ENCODE measurements at places on chromosomes 1 and 21. TPM values are rescaled to one million over a fixed set of nuclear protein-coding genes. Genes with fewer than 3 reads are reported as not detected.

- H3K4me1 ChIP-seq, result no peaks in the 10 kb centered on the region
- no peaks in the 10 kb centered on the region for H3K27me3 ChIP-seq
- H3K4me3 ChIP-seq, result no peak overlapping the region
- no peaks in the 10 kb centered on the region for H3K36me3 ChIP-seq
- H3K27ac ChIP-seq, result no peak overlapping the region
These were observed 86.0 kb downstream of the CASZ1 start for GRCh38 chr1:10710489-10710888.

DNA sequence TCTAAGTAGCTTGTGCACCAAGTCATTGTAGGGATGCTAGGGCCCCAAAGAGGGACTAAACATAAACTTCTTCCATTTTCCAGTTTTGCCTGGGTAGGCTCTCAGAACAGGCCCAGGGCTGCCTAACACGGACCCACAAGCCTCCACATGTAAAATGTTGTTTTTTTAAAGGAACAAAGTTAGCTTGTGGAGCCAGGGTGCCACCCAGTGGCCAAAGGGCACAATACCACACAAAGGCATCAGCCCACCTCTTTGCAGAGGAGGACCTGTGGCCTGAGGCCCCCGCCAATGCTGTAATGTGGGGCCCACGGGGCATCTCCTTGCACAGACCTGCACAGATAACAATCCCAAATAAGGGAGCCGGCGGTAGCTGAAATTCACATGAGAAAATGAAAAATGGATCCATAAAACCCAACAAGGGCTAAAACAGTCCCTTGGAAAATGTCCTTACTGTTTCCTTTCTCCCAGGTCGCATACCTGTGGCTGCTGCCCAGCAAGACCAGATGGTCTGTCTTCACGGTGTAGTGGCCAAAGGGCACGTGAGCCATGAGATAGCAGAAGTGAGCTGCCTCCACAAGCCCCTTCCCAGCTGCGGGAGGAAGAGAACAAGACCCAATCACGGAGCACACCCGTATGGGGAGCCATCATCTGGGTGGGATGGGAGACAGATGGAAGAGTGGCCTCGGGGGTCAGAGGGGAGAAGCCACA is 23.8 kb downstream of the SEC16B start:
- DNase-seq, result peak; percentile 25
- no peak overlapping the region for H3K27ac ChIP-seq
- H3K36me3 ChIP-seq, result no peaks in the 10 kb centered on the region
- H3K27me3 ChIP-seq, result no peaks in the 10 kb centered on the region
- no peaks in the 10 kb centered on the region for H3K4me1 ChIP-seq

DNA sequence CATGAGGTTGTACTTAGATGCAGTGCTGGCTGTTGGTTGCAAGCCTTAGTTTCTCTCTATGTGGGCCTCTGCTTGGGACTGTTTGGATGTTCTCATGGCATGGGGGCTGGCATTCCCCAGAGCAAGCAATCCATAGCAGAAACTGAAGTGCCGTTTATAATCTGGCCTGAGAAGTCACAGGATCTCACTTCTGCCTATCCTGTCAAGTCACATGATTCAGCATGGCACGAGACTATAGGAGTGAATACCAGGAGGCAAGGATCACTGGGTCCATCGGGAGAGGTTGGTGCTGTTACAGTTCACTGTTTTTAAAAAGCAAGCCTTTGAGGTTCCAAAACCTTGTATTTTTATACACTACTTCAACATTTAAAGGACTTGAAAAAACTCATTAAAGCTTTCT is 16.7 kb downstream of the COLGALT2 start:
- H3K27ac ChIP-seq, result no peak overlapping the region
- DNase-seq, result no peak
- peaks cover 5% of the 10 kb centered on the region for H3K27me3 ChIP-seq
- no peaks in the 10 kb centered on the region for H3K36me3 ChIP-seq
- H3K4me1 ChIP-seq, result no peaks in the 10 kb centered on the region

DNA sequence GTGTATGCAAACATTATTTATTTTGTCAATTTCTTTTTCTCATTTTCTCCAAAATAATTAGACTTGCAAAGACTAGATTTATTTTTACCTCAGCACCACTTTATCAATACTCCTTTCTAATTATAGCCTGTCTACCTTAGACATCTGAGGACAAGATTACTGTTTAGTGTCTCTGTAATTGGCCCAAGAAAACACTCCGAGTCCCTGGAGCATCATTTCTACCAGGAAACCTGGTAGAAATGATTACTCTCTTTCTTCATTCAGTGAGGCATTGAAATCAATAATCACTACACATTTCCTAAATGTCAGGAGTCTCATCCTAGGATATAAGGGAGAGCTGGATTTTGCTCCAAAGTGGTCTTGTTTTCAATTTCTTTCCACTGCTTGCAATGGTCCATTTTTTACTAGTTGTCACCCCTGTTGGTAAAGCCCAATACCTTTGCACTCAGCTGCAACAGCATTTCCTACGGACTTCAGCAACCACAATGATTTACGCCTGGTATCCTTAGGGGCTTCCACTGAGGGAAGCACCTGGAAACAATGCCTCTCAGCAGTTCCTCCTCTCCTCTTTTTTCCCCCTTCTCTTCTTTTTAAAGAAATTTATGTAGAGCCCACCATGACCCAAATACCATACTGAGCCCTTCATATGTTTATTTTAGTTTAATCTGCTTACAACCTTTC is 64.6 kb downstream of the GRIK1 start:
- no peaks in the 10 kb centered on the region for H3K4me1 ChIP-seq
- no peak overlapping the region for H3K4me3 ChIP-seq
- no peak for DNase-seq
- no peaks in the 10 kb centered on the region for H3K36me3 ChIP-seq

DNA sequence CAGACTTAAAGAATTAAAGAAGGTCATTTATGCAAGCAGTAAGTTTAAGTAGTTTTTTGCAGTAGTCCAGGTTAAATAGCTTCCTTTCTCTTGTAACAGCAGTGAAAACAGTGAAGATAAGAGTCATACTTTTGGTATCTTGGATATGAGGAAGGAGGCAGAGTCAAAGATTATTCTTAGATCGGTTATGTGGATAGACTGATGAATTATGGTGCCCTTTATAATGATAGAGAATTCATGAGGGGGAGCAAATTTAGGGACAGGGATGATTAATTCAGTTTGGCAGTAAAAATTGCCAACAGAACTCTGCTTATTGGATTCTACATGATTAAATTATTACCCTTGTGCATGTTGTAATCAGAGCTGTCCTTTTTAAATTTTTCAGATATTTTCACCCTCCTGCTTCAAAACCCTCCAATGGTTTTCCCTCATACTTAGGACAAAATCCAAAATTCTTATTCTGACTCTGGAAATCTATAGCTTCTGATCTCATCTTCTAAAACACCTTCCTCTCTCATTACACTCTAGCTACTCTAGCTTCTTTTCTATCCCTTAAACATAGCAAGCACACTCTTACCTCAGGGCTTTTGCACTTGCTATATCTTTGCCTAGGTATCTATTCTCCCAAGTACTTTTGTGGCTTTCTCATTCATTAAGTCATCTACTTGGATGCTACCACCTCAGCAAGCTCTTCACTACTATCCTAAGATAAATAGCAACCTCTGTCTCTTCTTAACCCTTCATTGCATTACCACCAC is 79.8 kb downstream of the PKN2 start:
- no peak overlapping the region for H3K4me3 ChIP-seq
- peaks cover 29% of the 10 kb centered on the region for H3K36me3 ChIP-seq
- no peak for DNase-seq
- H3K27me3 ChIP-seq, result no peaks in the 10 kb centered on the region
- no peak overlapping the region for H3K27ac ChIP-seq

- no peak overlapping the region for H3K27ac ChIP-seq
- no peaks in the 10 kb centered on the region for H3K27me3 ChIP-seq
- no peaks in the 10 kb centered on the region for H3K36me3 ChIP-seq
- DNase-seq, result no peak
- no peaks in the 10 kb centered on the region for H3K4me1 ChIP-seq
- no peak overlapping the region for H3K4me3 ChIP-seq
These were observed 368.8 kb downstream of the NPHP4 start for GRCh38 chr1:5623399-5623798.

- no peak for DNase-seq
- no peaks in the 10 kb centered on the region for H3K36me3 ChIP-seq
These were observed 95.0 kb upstream of the C1orf105 start for GRCh38 chr1:172325531-172325930.

CHIT1 gene
- 11.9 TPM for total RNA-seq

HSPA13 gene
- 19.1 TPM for total RNA-seq

GRCh38 chr1:156668801-156669637 is 8.2 kb downstream of the NES start:
- H3K36me3 ChIP-seq, result no peaks in the 10 kb centered on the region
- H3K27me3 ChIP-seq, result peaks cover 5% of the 10 kb centered on the region

SELENBP1 gene
- 0.37 TPM for total RNA-seq

All from B cell (primary cell).